ENCODE measurements at places on chromosomes 12 and 14.

DNA sequence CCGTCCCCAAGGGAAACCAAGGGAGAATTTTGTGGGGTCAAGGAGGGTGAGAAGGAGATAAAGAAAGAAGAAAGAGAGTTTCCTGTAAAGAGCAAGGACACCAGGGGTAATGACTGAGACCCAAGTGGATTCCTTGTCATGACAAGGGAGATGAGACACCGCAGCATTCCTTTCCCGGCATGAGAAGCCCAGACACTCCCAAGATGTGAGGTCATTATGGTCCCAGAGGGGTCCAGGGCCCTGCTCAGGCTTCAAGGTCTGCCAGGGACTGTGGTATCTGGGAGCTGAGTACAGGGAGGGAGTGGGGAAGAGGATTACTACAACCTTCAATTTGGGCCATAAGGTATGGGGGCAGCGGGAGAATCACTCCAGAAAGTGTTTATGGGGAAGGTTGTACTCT lies 58.1 kb downstream of the SPTB start:
- DNase-seq = no peak

- no peak for DNase-seq
These were observed 366.7 kb downstream of the GALC start for GRCh38 chr14:87626266-87626665.

DNA sequence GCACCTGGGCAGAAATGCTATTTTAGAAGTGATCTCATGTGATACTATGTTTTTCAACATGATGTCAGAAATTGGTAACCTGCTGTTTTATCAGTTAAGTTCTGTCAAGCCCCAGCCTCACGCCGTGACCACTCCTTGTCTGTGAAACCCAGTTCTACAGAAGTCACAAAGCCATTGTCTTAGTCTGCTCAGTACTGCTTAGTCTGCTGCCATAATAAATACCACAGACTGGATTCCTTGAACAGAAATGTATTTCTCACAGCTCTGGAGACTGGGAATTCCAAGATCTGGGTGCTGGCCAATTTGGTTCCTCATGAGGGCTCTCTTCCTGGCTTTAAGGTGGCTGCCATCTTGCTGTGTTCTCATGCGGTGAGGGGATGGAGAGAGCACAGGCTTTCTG lies 176.9 kb downstream of the PRKCH start:
- no peak for DNase-seq

DNA sequence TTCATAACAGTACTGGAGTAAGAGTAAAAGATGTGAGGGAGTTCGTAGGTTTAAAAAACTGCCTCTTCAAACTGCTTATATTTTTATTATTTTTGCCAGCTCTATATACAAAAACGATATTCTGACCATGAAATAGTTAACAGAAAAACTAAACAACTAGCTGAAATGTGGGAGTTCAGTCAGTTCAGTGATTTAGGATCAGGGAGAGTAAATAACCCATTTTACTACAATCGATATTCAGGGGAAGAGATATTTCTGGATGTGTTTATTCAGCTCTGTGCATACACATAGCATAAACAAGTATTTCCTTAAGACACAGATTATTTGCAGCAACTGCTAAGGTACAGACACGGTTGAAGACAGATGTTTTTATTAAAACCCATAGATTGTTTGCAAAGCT lies 470.9 kb downstream of the TMTC2 start:
- DNase-seq = no peak

- DNase-seq = no peak
These were observed 172.7 kb upstream of the PARP11 start for GRCh38 chr12:4045786-4046494.

GRCh38 chr14:36857842-36858445 lies 196.3 kb downstream of the PAX9 start:
- no peak for DNase-seq

DNA sequence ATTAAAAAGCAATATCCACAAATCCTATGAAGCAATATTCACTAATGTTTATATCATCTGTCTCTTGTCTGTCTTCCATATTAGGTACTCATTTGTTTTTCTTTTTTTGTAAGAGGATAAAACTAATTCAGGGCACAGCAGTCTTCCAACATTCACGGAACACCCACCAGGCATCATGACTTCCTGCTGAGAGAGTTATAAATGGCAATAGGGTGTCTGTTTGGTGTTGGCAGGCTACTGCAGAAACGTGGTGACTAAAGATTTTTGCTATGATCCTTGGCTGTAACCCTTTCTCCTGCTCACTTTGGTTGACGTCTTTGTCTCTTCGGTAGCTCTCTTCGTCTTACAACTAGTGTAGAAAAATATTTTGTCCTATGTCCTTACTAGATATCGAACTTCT lies 860.6 kb upstream of the MGAT4C start:
- no peak for DNase-seq
